Stimulated activated CD4-positive, alpha-beta T cell treated with anti-CD3 and anti-CD28 coated beads, TNF-alpha, amount 100 ng/mL, for 4 hours (primary cell): ENCODE measurements at places on chromosomes 2 and 18.

GRCh38 chr2:66633631-66634030 lies 198.7 kb downstream of the MEIS1 start:
- DNase-seq = no peak

DNA sequence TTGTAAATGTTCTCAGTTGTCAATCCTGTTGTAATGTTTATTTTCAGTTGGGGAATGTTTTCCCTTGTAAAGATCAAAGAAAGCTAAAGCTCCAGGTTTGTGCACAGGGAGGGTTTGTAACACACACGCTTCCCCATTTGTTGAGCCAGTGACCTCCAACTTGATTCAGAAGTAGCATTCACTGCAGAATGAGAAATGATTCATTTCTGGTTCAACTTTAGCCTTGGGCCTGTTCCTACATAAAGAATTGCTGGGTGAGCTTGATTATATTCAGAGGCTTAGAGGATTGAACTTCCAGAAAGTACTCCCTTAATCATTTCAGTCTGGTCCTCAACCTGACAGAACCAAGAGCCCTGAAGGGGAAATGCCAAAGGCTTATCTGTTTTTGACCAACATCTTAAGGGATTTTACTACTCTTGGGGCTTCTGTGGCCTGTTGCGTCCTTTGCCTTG lies 70.6 kb upstream of the CAVIN2 start:
- DNase-seq = no peak

DNA sequence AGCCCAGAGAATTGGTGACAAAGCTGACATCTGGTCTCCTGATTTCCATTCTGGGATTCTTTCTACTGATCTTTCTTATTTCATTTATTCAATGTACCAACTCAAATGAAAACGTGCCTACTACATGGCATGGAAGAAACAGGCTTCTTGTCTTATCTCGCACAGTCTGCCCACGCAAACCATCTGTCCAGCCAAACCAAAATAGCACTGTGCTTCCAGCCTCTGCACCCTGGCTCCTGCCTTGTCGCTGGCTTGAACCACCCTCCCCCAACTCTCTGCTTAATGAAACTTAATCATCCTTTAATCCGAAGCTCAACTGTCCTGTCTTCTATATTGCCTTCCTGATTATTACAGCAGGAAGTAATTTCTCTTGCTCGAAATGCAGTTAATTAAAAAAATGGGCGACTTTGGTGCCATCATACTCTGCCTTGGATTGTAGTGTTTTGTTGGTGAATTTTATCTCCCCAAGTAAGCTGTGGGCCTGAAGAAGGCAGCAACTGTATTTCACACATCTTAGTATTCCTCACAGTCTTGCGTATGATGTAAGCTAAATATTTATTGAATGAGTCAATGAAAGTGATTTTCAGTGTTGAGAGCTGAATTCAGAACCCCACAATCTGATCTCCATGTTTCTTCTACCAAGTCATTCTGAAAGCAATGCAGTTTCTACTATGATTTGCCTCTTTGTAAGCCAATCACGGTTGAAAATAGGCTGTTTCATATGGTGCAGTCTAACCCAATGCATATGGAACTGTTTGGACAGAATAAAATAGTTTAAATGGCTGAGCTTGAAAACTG lies 190.8 kb downstream of the TMEM247 start:
- DNase-seq = no peak

GRCh38 chr2:9877026-9877425 lies 33.8 kb downstream of the TAF1B start:
- no peak for DNase-seq

GRCh38 chr2:211981451-211981850 lies 557.2 kb downstream of the ERBB4 start:
- DNase-seq = no peak

DNA sequence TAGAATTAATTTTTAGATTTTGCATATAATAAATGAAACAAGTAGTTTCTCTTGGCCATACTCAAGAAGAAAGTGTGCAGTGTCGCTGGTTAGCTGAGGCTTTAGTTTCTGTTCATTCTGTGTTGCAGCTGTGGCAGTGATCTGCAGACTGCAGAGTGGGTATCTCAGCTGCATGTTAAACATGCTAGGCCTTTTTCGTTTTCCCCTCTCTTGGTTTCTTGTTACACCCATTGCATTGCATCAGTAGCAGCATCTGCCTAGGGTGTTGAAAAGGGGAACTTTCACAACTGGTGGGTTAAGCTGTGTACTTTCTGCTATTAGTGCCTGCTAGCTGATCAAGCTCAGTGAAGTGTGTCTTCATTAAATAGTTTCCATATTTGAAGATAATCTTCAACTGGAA lies 51.3 kb downstream of the ACSL3 start:
- DNase-seq = no peak

- DNase-seq = no peak
Observed at GRCh38 chr2:65129286-65129825, 550 bp downstream of the RAB1A start.

DNA sequence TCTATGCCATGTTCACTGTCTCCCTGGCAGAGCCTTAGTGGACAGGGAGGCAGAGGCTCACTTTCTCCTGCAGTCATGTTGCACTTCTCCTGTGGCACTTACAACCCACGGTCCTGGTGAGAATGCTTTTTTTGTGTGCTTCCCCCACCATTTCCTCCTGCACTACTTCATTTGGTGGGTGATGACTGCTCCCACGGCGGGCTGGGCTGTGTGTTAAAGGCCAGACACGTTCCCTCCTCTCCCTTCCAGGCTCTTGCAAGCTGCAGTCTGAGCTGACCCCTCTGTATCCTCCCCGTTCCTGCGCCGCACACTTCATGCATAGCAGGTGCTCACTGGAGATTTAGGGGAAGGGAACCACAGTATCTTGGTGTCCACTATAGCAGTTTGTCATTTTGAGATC lies 170.5 kb downstream of the CELF4 start:
- no peak for DNase-seq

DNA sequence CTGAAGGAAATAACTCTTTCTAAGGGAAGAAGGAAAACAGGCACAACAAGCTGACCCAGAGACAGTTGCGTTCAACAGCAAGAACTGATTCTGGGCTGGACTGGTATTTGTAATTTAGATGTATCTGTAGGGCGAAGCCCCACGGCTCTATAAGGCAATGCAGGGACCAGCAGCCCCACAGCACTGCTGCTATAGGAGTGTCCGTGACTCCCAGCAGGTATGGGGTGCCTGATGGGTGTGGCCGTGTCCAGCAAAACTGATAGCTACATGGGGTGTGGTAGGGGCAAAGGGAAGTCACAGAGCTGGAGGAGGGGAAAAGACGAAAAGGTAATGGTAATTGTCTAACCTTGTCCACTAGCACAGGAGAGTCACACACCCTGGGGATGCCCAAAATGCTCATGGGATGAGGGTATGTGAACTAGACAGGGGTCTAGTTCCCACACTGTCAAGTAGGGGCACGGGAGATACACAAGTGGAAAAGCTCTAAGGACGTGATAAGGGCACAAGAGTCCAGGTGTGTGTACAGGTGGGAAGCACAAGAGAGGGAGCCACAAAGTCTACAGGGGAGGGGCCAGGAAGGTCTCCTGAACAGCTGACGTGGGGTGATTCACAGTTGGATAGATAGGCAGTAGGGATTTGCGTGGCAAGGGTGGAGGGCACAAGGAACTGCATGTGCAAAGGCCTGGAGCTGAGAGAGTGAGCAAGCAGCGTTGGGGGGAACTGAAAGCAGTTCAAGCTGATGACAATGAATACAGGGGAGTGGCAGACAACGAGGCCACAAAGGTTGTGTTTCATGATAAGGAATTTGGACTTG lies 48.5 kb upstream of the ASPRV1 start:
- no peak for DNase-seq

- no peak for DNase-seq
Observed at GRCh38 chr2:149258531-149258930, 71.9 kb upstream of the LYPD6 start.

GRCh38 chr2:159863526-159864160 lies 65.6 kb upstream of the CD302 start:
- no peak for DNase-seq

DNA sequence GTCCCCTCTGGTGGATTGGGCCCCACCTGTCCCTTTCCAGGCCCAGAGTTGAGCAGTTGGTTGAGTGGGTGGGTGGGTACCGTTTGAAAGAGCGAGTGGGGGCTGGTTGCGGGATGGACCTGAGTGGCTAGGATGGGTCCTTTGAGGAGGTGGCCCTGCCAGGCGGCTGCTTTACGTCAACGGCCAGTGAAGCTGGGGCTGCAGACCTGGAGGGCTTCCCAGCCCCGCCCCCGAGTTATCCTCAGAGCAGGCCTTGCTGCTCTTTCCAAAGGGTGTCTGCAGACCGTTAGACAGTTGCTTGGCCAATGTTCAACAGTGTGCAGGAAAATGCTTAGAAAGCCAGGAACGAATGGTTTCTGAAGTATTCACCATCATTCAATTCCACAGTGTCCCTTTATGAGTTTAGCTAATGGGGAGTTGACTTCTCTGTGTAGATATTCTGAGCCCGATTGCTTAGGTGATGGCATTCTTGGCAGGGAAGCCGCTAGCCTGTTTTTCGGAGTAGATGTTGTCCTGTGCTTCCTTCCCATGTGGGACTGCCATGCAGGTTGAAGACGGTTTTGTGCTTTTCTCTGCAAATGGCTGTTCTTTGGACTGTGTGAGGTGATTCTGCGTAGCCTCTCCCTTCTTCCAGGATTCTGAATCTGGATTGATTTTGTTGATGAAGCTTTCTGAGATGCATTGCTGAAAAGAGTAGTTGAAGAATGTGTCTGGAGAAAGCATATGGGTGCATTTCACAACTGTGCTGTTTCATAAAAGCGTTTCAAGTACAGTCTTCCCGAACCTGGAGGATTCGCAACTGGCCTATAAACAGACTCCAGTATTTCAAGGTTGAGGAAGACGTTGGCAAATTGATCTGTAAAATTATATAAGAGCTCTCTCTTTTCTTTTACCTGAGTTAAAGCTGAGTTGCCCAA lies 45.8 kb downstream of the LDLRAD4 start:
- no peak for DNase-seq

DNA sequence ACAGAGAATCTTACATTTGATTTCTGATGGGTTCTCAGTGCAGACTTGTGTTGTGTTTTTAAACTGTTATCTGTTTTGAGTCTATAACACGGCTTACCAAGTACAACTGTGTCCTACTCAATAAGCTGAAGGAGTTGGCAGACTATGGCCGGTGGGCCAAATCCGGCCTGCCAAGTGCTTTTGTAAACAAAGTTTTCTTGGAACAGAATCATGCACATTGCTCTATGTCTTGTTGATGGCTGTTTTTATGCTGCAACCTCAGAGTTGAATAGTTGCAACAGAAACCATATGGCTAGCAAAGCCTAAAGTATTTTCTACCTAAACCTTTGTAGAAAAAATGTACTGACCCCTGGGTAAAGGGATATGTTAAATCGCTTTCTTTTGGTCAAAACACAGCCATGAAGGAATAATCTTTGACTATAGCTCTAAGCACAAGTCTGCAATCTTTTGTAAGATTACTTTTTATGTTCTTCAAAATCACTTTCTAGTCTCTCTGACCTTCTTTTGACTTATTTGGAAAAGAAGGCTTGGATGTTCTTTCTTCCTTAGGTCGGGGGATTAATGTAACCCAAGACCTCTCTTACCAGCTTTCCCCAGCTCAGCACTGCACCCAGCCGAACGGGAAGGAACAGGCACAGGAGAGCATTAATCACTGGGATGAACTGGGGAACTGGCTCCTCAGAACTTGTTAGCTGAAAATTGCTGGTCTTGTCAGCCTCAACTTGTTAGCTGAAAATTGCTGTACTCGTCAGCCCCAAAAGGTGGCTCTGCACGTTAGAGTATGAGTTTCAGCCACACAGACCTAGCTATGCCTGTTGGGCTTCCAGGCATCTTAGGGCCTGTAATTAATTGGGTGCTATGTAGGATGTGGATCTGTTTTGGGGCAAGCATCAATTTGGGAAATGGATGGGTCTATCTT lies 75.4 kb downstream of the CD8B2 start:
- no peak for DNase-seq

DNA sequence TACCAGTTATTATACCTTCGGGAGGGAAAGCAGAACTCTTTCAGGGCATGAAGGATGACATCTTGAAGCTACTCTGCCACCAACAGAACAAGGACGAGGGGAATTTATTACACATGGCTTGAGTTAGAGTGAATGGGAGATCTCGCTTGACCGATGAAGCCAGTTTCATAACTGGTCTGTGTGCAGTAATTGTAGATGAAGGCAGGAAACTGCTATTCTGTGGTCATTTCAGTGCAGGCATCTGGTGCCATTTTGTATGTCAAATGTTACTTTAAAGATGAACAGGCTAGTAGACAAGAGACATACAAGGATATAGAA lies 20.5 kb downstream of the GREB1 start:
- no peak for DNase-seq

DNA sequence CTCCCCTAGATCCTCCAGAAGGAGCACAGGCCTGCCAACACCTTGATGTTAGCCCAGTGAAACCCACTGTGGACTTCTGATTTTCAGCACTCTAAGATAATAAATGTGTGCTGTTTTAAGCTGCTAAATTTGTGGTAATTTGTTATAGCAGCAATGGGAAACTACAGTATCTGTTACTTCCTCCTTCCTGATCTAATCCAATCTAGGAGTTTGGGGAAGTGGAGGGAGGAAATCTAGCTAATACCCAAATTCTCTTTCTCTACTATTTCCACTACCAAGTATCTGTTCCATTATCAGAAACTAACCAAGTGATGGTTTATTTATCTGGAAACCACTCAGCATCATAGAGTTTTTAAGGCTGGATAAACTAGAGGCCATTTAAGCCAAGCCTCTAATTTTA lies 64.9 kb downstream of the AFF3 start:
- no peak for DNase-seq

GRCh38 chr2:25230198-25230947 lies 62.0 kb upstream of the POMC start:
- DNase-seq = no peak

- no peak for DNase-seq
Observed at GRCh38 chr2:30710016-30710415, 97.2 kb downstream of the CAPN13 start.

DNA sequence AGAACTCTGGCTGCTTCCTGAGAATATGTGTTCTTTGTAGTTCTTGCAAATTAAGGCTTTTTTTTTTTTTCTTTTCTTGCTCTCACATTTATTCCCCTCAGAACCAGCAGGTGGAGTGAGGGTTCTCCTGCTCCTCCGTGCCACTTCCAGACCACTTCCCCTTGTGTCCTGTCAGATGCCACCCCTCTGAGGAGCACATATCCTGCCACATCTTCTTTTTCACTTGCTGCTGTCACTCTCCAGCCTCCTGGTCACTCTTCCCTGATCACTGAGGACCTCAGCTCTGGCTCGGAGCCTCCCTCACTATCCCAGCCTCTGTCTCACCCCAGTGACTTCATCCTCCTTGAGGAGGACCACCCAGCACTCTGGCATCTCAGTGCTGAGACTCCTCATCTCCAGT lies 100.5 kb downstream of the TACR1 start:
- DNase-seq = no peak
